AG04449 (cell line): ENCODE measurements at places on chromosomes 5 and 9.

DNA sequence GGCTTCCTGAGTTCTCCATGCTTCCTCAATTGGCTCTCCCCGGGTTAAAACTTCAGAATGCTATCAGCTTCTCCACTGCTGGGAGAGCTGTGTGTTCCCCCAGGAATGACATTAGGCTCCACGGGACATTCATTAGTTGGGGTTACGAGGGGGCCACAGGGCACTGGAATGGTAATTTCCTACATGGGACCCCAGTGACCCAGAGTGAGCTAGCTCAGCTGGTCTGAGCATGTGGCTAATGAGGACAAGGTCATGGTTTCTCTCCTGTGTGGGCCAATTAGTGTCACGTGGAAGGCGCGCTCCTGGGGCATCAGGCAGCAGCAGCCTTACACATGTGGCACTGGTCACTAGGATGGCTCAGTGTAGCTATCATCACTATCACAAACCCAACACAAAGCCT lies 21.0 kb downstream of the LSM11 start:
- DNase-seq: no peak

DNA sequence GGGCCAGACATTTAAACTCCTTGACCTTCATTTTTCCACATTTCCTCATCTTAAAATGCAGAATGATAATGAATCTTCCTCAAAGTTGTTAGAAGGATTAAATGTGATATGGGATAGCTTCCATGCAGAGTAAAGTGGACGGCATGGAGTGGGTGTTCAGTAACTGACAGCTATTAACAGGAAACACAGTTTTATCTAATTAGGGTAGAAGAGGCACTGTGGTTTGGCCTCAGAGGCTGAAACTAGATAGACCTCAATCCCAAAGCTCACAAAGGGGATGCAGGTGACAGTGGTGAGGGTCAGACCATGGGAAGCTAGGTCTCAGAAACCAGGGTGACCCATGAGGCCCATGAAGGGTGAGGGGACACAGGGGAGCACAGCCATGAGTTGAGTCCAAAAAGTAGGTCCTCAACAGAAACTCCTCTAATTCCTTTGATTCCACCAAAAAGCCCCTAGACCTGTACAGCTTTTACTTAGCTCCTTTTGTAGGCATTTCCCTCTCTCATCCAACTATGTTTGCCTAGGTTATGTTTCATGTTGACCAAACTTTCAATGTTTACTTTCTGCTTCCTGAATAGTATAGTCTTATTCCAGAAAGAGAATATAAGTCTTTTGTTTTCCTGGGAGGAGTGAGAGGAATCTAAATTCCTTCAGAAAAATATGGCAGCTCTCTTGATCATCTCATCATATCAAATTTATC lies 27.9 kb upstream of the GLDC start:
- no peak for DNase-seq

DNA sequence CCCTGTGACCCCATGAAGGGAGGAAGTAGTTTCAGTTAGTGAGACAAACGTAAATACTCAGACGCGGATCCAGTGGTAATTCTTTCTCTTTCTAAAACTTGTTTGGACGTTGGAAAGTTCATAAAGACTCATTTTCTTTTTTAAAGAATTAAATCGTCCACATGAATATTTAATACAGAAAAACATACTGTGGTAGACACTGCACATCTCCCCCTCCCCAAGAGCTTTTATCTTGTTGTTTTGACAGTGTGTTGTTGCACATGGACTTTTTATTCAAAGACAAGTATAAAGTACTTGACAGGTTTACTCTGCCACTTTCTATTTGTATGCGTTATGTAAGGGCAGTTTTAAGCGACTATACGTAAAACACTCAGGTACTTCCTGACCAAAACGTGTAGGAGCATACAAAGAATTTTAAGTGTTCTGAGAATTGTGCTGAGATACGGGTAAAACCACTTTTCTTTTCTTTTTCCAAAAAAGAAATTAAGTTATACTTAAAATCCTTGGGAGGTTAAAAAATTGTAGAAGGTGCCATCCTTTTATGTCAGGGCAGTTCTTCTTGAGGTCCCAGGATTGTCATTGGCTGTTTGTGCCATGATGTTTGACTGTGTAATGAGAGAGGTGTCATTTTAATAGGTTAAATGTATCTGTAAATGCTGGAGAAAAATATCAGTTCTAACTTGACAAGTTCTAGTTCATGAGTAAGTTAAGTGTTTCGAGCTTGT lies 1.3 kb downstream of the NIPBL start:
- DNase-seq: no peak

GRCh38 chr9:120730654-120731514 lies 16.6 kb upstream of the MEGF9 start:
- DNase-seq: peak; percentile 83

DNA sequence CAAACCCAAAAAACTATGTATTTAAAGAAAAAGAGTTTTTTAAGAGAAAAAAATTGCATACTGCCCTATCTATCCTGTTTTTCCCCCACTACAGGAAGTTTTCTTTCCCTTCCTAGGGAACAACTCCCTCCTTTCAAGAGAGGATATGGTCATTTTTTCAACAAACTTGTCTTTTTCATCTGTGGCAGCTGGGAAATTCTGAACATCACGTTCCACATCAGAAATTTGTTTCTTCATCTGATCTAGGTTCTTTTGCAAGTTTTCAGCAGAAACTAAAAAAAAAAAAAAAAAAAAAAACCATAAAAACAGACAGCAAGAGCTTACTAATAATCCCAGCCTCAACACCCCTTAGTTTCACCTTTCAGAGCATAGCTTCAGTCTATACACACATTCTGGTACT lies 38.5 kb downstream of the PCDHGC5 start:
- DNase-seq: no peak

DNA sequence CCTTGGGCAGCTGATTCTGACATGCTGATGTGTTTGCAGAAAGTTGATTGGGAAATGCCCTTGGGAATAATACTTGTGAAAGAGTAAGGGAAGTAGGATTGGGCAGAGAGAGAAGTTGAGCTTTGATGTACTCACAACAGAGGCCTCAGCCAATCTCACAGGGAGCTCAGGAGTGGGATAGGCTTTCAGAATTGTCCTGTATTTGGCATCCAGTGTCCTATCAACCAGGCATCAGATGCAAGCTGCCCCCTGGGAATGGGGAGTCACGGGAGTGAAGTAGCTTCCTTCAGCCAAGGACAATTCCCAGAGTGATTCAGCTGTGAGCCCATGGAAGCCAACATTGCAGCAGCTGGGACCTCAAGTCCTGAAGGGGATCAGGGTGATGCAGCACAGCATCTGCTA lies 39.6 kb downstream of the DMAC1 start:
- DNase-seq: no peak

DNA sequence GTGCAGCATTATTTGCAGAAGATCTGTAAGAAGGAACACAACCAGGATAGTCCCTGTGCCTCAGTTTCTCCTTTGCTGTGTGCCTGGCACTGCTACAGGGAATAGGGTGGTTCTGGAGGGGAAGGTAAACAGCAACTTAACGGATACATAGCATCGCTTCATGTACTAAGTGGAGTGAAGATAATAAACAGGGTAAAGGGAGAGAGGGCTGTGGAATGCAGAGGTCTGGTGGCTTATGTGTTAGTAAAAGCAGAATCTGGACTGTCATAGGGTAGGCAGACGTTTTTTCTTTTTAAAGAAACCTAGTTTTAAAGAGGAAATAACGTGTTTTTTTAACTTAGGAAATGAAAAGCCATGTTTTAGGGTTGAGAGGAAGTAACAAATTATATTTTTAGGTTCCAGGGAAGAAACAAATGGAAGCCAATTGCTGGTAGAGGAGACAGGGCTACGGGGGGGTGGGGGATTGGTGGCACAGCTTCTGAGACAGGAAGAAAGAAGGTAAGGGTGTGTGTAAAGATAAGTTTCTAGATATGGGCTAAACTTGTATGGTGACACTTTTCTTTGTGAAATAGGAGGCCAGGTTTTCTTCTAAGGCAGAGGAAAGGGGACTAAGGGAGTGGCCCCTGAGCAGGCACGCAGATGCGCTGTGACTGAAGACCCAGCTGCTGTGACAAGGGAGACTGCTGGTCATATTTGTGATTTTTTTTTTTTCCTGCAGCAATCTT lies 1.3 kb downstream of the GNG10 start:
- no peak for DNase-seq

DNA sequence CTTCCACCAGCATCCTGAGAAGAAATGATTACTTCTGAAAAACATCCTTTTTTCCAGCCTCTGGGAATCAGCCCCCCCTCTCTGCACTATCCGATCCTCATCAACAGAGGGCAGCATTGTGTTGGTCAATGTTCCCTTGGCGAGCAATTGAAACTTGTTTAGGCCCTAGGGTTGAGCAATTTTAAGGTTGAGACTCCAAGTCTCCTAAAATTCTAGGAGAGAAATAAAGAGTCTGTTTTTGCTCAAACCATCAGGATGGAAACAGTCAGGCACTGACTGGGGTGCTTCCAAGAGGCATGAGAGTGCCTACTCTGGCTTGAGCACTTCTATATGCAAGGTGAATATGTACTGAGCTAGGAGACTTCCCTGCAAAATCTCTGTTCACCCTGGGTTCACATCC lies 12.4 kb upstream of the CYFIP2 start:
- no peak for DNase-seq

DNA sequence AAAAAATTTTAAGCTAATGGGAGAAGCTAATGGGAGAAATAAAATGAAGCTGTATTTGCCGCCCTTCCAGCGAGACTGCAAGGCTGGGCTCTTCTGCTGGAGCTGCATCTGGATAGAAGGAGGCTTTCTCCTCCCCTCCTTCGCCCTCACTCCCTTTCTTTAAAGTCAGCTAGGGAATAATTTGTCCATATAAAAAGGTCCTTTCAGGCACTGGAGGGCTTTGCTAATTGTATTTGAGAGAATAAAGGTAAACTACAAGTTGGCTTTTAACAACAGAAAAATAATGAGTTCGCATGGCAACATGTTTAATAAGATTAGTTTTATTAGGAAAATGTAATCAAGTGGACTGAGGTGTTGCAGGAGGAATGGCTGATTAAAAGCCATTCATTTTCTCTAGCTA lies 41.3 kb downstream of the NPR3 start:
- no peak for DNase-seq

DNA sequence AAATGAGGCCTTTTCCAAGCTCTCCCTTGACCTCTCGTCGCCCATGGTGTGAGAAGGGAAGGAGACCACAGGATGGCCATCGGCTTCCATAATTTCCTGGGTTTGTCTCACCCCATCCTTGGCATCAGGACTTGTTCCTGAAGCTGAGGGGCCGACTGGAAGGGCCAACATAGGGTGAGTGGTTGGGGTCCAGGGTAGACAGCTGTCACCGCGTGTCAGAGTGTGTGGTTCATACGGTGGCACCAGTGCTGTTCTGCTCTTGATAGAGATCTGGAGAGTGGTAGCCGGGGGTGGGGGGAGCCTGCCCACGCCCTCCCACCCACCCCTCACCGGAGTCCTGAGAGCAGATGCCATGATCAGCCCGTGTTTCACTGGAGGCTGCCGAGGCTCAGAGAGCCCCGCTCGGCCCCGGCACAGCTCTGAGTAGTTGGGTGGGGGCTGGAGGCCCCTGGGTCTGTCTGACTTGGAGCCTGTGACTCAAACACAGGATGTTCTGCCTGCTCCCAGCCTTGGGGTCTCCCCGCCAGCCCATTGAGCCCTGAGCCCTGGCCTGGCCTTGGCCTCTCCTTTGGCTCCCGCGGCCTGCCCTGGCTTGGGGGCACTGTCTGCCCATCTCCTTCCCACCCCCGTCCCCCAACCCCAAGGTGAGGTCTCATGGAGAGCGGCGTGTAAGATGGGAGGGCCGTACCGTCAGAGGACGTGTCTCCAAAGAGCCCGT lies 53.1 kb upstream of the IER5L start:
- DNase-seq: no peak

DNA sequence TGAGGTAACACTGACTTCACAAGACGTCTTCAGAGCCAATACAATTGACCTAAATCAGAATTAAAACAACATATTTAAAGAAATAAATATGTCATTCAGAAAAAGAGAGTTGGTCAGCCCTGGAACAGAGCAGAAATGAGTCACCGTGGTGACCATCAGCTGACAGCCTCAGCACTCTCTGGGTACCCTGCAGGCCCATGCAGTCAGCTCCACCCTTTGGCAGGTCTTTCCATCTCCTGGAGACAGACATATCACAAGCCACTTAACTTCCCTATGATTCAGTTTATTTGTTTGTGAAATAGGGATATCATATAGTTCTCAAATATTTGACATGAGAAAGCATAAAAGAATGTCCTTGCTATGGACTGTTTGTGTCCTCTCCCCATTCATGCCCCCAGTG lies 151.6 kb upstream of the MEF2C start:
- DNase-seq: no peak

DNA sequence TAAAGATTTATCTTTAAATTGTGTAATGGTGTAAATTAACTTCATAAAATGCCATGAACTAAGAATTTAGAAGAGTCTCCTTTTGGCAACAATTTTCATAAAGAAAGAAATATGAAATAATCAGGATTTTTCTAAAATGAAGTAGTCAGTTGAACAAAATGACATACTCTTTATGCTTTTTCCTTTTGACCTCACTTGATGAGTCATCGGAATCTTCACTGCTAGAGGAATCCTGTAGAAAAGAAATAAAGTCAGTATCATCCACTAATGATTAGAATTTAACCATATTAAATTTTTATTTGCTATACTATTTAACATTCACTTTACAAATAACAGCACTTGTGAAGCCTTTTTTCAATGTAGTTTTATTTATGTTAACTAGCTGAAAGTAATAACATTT lies 26.1 kb downstream of the CHD1 start:
- no peak for DNase-seq

- no peak for DNase-seq
These were observed 48.2 kb upstream of the TBC1D2 start for GRCh38 chr9:98303633-98304125.

DNA sequence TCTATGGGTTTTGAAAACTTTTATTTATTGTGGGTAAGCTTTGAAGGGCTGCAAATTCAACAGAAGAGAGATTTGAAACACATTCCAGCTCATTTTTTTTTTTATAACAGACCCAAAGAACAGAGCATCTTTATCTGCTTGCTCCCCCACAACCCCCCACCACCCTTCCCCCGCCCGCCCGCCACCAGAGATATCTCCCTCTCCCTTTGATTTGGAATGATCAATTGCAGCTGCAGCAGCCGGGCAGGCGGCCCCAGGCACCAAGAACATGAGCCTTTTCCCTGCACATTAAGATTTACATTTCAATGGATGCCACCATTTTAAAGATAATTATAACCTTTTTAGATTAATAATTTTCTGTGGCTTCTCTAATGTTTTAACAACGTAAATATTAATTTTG lies 510.9 kb downstream of the ZNF608 start:
- no peak for DNase-seq

DNA sequence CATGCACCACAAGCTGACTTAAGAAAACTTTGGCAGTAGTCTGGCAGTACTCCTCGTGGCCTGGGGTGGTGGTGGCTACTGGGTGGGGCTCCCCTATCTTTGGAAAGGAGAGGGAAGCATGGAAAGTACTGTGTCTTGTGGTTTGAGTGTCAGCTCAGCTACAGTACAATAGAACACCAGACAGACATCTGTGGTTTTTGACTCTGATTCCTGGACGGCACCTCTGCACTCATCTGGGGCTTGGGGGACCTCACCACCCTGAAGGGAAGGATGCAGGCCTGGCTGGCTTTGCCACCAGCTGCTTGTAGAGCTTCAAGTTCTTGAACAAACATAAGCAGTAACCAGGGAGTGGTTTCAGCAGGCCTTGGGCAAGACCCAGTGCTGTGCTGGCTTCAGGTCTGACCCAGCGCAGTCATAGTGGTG lies 40.6 kb downstream of the TNFSF8 start:
- no peak for DNase-seq
